Eye (tissue), 1 donor: ENCODE measurements at places on chromosomes 5 and 9.

DNA sequence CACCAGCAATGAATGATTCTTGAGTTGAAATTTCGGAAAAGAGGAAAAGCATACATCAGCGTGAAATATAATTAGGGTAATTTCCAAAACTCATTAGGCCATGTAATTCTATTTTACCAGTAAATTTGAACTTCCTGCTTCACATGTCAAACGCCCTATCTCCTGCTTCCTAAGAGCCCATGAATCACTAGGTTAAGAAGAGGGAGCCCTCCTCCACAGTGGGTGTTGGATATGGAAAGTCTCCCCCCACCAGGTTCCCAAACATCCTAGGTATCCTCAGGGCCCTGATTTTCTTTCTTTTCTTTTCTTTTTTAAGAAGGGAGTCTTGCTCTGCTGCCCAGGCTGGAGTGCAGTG, 115.2 kb downstream of the SUSD1 start:
- DNase-seq = no peak

DNA sequence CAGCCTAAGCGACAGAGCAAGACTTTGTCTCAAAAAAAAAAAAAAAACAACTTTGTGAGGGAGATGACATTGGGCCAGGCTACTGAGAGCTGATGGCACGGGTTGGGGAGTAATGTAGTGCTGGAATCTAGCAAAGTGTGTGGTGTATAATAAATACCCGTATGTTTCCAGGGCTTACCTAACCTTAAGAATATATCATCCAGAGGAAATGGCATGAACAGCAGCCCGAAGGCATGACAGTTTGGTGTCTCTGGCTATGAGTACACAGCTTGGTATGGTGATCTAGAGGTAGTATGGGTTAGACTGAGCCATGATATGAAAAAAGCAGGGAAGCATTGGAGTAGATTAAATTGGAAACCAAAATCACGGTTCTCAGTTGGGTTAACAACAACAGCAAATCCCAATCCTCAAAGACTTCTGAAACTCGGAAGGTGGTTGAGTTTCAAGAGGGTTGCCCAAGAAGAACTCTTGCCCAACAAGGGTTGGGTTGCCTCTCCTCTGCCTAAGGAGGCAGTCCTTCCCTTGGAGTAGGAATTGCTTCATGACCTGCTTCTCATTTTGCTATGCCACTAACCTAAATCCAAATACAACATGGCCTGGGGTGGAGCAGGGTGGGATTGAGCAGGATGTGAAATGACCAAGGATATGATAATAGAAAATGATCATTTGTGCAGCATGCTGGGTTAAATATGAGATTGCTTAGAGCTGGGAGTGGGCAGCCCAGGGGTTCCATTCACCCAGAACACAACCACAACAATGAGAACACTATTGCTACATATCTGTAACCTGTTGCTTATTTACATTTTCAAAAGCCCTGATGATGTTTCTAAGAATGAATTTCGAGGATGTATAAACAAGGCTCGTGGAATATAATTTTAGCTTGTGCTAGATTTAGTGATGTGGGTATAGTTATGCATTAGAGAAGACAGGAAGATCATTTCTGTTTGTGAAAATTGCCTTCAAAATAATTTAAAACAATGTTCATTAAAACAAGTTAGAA, 64.6 kb upstream of the ZFR start:
- DNase-seq = no peak

DNA sequence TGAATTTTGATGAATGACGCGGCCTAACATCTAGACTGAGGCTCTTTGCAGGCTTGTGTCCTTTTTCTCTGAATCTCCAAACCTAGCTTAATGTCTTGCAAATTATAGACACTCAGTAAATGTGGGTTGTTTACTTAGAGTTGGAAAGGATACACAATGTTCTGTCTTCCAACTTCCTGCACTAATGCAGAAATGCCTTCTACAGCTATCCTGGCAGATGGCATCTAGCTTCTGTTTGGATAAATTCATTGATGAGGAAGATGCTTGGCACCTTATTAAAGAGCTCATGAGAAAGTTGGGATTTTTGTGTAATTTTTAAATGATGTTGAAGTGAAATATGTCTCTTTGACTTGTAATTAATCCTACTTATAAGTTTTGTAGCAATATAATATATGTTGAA, 1822.2 kb downstream of the MAT2B start:
- DNase-seq = no peak

DNA sequence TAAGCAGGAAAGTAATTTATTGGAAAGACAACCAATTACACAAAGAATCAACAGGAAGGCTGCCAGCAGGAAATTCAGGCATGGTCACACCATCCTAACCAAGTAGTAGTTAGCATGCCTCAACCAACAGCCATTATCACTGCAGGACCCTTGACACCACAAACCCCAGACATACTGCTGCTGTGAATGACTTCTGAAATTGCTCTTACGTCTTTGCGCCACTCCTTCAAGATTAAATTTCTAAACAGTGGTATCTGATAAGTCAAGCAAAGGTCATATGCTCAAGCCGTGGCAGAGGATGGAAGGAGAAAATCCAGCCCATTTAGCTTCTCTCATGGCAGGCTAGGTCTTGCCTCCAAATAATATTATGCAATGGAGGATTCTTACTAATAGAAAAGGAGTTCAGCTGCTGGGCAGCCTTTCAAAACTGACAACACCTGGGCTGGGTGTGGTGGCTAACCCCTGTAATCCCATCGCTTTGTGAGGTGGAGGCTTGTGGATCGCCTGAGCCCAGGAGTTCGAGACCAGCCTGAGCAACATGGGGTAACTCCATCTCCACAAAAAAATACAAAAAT, 5.0 kb upstream of the PTGER4 start:
- no peak for DNase-seq

DNA sequence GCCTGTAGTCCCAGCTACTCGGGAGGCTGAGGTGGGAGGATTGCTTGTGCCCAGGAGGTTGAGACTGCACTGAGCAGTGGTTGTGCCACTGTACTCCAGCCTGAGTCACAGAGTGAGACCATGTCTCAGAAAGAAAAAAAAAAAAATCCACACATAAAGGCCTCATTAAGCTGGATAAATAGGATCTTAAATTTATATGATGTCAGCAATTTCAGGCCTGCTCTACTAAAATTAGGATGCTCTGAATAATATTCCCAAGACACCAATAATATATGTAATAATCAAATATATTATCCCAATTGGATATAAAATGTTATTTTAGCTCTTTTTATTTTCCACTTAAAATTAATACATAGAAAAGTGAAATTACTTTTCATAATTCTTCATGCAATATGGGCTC, 43.6 kb downstream of the NLN start:
- no peak for DNase-seq

- DNase-seq = no peak
These were observed 17.6 kb downstream of the RNF38 start for GRCh38 chr9:36382484-36382883.
